Effector memory CD4-positive, alpha-beta T cell (primary cell): ENCODE measurements at places on chromosomes 13 and 19.
A peak's percentile ranks its signal among the peaks of the same experiment; 100 is the strongest.

- no peak for DNase-seq
Measured at GRCh38 chr19:46488551-46488950, 7.1 kb downstream of the PNMA8B start.

GRCh38 chr13:76225815-76226489 is 589.8 kb downstream of the LMO7 start:
- no peak for DNase-seq

DNA sequence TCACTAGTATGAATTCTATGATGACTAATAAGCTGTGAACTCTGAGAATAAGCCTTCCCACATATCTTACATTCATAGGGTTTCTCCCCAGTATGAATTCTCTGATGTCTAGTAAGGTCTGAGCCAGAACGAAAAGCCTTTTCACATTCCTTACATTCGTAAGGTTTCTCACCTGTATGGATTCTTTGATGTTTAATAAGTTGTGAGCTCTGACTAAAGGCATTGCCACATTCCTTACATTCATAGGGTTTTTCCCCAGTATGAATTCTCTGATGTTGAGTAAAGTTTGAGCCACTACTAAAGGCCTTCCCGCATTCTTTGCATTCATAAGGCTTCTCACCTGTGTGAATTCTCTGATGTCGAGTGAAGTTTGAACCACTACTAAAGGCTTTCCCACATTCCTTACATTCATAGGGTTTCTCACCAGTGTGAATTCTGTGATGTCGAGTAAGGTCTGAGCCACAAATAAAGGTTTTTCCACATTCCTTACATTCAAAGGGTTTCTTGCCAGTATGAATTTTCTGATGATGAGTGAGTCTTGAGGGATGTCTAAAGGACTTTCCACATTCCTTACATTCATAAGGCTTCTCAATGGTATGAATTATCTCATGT is 30.7 kb upstream of the ZFP82 start:
- no peak for DNase-seq

DNA sequence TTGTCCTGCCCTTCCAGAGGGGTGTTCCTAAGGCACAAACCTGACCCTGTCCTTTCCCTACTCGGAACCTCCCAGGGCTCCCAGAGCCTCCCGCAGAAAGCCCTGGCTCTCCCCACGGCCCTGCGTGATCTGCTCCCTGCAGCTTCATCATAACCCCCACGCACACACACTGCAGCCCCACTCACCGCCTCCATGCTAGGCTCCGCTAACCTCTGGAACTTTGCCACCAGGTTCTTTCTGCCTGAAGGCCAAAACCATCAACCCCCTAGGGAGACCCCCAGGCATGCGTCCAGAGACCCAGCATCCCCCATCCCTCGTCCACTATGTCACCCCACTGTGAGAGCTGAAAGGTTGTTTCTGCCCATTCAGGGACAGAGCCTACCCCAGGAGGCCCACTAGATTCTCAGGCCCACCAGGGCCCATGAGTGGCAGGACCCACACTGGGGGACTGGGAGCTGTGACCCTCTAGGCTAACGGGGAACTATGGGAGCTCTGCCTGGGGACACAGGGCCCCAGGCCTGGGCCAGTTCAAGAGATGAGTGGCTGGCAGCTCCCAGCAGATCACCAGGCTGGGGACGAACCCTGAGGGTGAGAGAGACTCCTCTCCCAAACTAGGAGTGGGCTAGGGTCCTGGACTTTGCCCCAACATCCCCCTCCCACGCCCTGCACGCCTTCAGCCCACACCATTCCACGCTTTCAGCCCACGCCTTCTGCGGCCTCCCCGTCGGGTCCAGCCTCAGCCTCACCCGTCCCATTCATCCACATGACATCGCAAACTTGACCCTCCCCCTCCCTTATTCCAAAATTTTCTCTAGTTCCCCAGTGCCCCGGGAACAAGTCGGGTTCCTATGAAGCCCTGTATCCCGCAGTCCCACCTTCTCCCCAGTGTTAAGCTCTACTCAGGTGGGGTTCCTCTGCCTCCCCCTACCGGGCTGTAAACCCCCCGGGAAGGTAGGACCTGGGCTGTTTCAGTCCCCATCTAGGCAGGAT is 33.2 kb upstream of the PNMA8B start:
- no peak for DNase-seq

GRCh38 chr13:43054803-43055802 is 31.7 kb downstream of the DNAJC15 start:
- DNase-seq: peak; percentile 0

DNA sequence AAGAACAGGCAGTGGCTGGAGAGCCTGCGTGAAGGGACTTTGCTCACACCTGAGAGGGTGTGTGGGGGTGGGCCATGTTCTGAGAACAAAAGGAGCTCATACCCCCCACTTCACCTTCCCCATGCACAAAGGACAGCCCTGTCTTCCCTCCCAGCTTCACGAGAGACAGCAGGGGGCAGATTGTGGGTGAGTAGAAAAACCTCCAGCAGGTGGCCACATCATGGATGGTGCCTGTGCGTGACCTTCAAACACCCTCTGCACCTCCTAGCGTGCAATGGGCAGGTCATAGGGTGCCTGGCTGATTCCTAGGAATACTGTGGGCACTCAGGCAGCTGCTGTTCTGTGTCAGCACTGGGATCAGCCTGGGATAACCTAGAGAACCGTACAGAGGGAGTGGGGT is 36.3 kb upstream of the PSG9 start:
- DNase-seq: no peak

GRCh38 chr19:3523361-3524077 is 15.5 kb upstream of the TEKTIP1 start:
- no peak for DNase-seq

- DNase-seq: no peak
Measured at GRCh38 chr19:30679153-30679702, 307.0 kb downstream of the ZNF536 start.

DNA sequence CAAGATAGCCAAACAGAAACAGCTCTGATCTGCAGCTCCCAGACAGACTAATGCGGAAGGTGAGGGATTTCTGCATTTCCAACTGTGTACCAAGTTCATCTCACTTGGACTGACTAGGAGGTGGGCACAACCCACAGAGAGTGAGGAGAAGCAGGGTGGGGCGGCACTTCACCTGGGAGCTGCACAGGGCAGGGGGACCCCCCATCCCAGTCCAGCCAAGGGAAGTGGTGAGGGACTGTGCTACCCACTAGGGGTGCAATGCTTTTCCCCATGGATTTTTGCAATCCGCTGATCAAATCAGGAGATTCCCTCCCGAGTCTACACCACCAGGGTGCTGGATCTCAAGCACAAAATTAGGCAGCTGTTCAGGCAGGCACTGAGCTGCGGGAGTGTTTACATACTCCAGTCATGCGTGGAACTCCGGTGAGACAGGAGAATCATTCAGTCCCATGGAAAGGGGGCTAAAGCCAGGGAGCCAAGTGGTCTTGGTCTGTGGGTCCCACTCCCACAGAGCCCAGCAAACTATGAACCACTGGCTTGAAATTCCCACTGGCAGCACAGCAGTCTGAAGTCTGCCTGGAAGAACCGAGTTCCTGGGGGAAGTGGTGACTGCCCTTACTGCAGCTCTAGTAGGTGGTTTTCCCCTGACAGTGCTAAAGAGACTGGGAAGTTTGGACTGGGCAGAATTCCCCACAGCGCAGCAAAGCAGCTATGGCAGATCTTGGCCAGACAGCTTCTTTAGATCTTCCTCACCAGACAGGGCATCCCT is 85.1 kb upstream of the UFM1 start:
- DNase-seq: no peak

DNA sequence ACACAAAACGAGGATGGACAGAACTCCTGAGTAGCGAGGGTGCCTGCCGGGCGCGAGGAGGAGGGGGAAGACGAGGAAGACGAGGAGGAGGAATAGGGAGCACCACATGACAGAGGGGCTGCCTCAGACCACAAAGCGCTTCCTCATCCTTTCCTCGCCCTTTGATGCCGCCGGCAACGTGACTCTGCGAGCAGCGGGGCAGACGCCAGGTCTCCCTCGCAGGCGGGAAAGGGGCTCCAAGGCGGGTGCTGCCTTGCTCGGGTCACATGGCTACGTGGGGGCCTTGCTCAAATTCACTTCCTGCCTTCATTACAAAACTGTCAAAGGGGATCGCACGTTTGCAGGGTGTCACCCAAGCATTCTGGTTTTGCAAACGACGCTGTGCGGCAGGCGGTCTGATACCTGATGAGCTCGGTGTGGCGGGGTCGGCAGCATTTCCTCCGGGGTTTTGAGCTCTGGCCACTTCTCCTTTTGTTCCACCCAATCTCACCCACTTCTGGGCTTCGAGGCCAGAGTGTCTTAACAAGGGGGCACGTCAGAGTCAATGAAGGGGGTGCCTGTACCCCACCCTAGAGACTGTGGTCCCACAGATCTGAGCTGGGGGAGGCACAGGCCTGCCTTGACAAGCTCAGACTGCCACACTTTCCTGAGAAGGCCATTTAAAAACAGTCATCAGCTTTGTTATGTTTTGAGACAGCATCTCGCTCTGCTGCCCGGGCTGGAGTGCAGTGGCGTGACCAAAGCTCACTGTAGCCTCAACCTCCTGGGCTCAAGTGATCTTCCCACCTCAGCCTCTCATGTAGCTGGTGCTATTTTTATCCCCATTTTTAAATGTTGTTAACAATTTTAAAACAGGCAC is 14.9 kb downstream of the MAP2K2 start:
- peak; percentile 63 for DNase-seq

GRCh38 chr13:102768909-102769308 is 4.7 kb downstream of the TEX30 start:
- no peak for DNase-seq

DNA sequence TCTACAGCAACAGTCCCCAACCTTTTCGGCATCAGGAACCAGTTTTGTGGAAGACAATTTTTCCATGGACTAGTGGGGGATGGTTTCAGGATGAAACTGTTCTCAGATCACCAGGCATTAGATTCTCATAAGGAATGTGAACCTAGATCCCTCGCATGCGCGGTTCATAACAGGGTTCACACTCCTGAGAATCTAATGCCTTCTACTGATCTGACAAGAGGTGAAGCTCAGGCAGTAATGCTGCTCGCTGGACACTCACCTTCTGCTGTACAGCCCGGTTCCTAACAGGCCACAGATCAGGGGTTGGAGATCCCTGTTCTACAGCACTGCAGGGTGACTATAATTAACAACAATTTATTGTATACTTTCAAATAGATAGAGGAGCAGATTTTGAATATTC is 21.9 kb downstream of the USP12 start:
- no peak for DNase-seq

GRCh38 chr19:18385675-18386542 is at the start of gene GDF15:
Gene GDF15 (plus strand): TSS chr19:18386158. CDS start chr19:18386190, 32 bp downstream.
- no peak for DNase-seq

- DNase-seq: no peak
Measured at GRCh38 chr13:104614361-104615145, 1548.3 kb upstream of the SLC10A2 start.

DNA sequence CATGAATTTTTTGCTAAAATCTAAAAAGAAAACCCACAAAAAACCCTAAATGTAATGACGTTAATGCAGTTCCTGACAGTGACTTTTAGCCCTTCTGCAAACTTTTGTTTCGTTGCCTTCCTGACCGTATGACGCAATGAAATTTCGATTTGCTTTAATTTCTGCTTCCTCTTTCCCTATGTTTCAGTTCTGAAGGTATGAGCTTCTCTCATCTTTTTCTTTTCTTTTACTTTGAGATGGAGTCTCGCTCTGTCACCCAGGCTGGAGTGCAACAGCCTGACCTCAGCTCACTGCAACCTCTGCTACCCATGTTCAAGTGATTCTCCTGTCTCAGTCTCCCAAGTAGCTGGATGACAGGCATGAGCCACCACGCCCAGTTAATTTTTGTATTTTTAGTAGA is 6.1 kb upstream of the LILRA5 start:
- no peak for DNase-seq

DNA sequence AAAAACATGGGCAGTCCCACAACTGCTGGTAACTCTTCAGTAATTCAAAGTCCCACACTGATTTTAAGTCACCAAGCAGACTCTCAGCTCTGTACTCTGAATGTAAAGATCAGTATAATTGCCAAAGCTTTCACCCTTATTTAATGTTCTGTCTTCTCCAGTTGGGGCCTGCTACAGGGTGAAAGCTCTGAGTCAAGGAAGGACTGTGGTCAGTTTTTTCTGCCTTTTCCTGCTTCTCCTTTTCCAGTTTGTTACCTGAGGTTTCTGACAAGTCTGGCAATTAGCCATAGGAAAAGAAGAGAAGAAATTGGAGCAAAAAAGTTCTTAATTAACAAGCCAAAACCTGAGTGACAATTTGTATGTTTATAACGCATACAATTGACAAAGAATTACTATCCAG is 279.3 kb downstream of the RBM26 start:
- no peak for DNase-seq

DNA sequence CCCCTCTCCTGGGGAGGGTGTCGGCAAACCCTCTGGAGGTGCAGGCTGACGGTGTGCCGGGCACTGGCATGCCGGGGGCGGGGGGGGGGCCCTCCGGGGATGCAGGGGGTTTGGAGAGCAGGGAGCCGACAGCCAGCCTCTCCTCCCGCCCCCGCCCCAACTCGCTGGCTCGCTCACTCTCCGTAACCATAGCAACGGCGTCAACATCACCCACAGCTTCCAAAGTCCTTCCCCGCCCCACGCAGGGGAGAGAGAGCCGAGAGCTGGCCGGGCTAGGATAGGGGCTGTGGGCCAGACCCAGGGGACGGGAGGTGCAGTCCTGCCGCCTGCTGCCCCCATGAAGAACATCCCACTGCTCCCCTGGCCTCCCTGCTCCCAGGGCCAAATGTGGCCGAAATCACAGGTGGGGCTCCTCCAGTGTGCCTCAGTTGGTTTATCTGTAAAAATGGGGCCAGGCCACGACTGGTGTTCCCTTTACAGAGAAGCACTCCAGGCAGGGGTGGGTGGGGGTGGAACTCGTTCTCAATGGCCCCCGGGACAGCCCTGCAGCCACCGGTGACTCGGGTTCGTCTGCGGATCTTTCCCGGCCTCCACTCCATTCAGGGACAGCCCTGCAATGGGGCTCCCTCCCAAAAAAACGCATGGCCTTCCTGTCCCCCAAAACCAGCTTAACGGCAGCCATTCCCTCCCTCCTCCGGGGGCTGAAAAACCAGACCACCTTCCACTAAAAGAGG is 3.2 kb downstream of the KLF16 start:
- DNase-seq: peak; percentile 56

DNA sequence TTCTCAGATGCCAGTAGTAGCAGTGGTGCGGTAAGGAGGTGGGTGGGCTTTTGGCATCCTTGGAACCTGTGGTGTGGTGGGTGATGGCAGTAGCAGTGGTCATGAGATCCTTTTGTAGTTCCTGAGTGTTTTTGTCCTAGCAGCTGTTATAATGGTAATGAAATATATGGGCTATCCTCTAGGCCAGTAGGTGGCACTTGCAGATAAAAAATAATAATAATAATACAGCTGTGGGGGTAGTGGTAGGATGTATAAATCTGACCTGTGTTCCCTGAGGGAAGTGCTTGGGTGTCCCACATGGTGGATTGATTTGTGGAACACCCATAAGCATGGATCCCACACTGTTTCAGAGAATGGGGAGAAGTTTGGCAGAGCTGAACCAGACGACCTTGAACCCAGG is 334.0 kb downstream of the SLITRK5 start:
- DNase-seq: no peak

DNA sequence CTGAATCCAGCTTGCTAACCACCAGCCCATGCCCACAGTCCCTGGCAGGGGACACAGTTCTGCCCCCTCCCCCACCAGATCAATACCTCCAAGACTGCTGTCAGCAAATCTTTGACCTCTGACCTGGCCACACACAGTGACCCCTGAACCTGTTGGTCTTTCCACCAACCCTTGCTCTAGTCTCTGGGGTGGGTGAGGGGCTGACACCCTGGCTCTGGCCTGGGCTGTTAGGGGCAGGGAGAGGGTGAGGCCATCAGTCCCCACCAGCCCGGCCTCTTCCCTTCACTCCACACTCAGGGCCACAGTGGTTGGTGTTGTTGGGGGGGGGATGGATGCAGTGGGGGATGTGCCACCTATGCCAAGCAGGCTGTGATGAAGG is 21.8 kb upstream of the SLC7A10 start:
- DNase-seq: no peak

- no peak for DNase-seq
Measured at GRCh38 chr13:23678795-23679194, 108.6 kb downstream of the TNFRSF19 start.
